ENCODE measurements at places on chromosomes 7 and 10.

GRCh38 chr7:151114151-151115090 lies 28.1 kb downstream of the AGAP3 start:
- DNase-seq, result no peak

DNA sequence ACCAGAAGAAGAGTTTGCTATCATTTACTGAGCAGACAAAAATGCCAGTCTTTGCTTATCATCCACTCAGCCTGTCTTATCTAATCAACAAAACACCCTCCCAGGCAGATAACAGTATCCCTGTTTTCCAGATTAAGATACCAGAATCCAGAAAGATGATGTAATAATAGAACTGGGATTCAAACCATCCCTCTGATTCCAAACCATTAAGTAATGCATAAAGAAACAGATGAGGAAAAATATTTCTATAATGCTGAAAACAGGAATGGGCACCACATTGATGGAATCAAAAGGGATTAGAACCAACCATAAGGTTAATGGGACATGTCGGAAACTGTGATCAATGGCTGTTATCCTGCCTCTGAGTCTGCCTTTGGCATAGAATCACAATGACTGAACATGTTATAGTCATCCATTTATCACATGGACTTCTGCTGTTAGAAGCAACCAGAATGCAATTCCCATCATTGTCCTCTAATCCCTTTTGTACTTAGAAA lies 92.1 kb upstream of the RSU1 start:
- no peak for DNase-seq

GRCh38 chr7:44439926-44440325 lies 50.5 kb downstream of the NUDCD3 start:
- no peak for DNase-seq

DNA sequence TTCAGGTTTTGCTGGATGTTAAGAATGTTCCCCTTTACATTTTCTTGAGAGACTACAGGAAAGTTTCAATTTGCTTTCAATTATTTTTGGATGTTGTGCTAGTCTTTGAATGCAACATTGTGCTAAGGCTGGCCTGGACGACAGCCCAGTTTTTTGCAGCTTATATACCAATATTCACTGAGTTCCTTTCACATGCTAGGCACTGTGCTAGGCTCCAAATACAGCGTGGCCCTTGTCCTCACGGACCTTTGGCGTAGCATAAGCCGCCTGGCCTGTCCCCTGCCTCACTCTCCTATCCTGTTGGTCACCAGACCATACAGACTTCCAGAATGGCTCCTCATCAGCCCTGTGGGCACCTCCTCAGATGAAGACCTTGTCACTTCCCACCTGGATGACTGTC lies 19.5 kb upstream of the HSPA12A start:
- DNase-seq, result no peak

- DNase-seq, result no peak
These were observed 258.0 kb upstream of the HABP2 start for GRCh38 chr10:113294868-113295267.

- DNase-seq, result no peak
These were observed 112.8 kb downstream of the PARD3 start for GRCh38 chr10:34702093-34702937.

GRCh38 chr10:51926337-51926736 lies 226.9 kb upstream of the CSTF2T start:
- no peak for DNase-seq

DNA sequence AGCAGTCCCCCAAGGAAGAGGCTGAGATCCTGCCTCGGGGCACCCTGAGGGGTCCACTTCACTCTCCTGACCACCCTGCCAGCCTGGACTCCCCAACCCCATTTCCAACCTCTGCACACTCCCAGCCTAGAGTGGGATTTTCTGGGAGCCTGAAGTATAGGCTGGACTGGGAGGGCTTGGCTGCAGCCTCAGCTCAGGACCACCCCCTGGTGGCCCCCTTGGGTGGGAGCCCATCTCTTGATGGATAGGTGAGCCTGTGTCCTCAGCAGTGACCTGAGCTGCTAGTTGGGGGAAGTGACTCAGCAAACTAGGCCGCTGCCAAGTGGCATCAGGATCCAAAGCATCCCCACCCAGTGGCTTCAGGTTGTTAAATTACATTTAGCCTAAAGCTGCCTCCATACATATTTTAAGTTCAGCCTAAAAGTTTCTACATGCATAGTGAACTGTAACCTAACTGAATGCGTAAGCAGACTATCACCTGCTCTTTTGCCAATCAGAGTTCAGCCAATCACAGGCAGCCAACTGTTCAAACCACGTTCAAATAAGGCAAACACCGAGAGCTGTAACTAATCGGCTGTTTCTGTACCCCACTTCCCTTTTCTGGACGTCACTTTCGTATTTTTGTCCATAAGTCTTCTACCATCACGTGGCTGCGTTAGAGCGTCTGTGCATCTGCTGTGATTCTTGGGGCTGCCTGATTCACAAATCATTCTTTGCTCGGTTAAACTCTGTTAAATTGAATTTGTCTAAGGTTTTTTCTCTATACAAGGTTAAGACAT lies 144.0 kb downstream of the PLPP4 start:
- no peak for DNase-seq

DNA sequence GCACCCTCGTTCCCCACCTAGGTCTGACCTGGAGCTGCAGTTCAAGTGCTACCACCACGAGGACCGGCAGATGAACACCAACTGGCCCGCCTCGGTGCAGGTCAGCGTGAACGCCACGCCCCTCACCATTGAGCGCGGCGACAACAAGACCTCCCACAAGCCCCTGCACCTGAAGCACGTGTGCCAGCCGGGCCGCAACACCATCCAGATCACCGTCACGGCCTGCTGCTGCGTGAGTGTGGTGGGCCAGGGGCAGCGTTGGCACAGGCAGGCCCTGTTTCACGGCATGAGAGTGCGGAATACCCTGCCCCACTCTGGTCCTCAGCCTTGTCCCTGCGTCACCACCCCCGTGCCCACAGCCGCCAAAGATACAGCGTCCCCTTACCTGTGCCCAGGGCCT lies 46.6 kb upstream of the PPIF start:
- no peak for DNase-seq

GRCh38 chr7:68707159-68707558 lies 891.1 kb upstream of the AUTS2 start:
- no peak for DNase-seq

GRCh38 chr7:105822806-105823205 lies 53.6 kb downstream of the ATXN7L1 start:
- no peak for DNase-seq

- no peak for DNase-seq
These were observed 17.9 kb downstream of the CRPPA start for GRCh38 chr7:16403475-16403874.

DNA sequence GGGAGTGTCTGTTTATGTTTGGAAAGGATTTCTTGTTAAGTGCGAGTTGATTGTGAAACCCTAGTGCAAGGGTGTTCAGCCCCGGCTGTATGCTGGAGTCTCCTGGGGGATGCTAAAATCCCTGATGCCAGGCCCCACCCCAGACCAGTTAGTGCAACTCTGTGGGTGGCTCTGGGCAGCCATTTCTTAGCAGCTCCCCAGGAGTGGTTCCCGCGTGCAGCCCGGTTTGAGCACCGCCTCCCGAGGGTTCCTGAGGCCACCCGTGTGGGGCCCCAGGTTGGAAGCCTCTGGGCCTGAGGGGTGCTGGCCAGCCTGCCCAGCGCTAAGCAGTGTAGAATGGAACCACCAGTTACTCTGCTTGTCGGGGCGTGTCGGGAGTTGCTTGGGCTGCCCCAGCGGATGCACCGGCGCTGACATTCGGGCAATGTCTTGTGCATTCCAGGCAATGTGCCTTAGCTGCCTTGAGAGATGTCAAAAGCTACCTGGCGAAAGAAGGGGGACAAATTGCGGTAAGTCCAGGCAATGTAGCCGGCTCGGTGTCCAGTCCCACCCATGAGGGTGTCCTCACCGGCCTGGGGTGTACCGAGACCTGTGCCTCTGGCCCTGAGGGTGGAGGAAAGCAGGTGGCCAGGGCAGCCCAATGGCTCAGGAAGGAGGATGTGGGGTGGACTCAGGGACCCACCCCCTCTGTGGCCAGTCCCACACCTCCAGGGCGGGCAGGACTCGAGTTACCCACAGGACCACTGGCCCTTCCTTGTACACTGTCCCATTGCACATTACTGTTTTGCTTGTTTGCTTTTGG lies 13.2 kb downstream of the PFKFB3 start:
- no peak for DNase-seq

- DNase-seq, result peak; percentile 55
These were observed 41.4 kb upstream of the ZMIZ1 start for GRCh38 chr10:79027147-79028055.

DNA sequence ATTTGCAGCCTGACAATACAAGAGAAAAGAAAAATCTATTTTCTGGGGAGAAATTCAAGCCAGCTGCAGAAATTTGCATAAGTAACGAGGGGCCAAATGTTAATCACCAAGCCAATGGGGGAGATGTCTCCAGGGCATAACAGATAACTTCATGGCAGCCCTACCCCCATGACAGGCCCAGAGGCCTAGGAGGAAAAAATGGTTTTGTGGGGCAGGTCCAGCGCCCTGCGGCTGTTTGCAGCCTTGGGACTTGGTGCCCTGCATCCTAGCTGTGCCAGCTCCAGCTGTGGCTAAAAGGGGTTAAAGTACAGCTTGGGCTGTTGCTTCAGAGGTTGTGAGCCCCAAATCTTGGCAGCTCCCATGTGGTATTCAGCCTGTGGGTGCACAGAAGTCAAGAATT lies 54.3 kb downstream of the VIM start:
- DNase-seq, result no peak

GRCh38 chr7:139854803-139855497 lies 25.9 kb downstream of the TBXAS1 start:
- no peak for DNase-seq

DNA sequence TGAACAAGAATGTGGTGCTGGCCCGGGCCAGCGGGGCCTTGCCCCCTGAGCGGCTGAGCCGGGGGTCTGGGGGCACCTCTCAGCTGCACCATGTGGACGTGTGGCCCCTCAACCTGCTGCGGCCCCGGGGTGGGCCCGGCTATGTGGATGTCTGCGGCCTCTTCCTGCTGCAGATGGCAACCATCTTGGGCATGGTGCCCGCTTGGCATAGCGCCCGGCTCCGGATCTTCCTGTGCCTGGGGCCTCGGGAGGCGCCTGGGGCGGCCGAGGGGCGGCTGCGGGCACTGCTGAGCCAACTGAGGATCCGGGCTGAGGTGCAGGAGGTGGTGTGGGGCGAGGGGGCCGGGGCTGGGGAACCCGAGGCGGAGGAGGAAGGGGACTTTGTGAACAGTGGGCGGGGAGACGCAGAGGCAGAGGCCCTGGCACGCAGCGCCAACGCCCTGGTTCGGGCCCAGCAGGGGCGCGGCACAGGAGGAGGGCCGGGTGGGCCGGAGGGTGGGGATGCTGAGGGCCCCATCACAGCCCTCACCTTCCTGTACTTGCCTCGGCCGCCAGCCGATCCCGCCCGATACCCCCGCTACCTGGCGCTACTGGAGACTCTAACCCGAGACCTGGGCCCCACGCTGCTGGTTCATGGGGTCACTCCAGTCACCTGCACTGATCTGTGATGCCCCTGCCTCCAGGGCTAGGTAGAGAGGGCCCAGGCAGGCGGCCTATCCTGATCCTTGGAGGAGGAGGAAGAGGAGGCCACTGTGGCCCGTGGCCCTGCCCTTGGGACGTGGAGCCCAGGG lies 1.1 kb upstream of the TRIP6 start:
- peak; percentile 79 for DNase-seq

- no peak for DNase-seq
These were observed 62.5 kb downstream of the TMEM130 start for GRCh38 chr7:98807068-98808048.

DNA sequence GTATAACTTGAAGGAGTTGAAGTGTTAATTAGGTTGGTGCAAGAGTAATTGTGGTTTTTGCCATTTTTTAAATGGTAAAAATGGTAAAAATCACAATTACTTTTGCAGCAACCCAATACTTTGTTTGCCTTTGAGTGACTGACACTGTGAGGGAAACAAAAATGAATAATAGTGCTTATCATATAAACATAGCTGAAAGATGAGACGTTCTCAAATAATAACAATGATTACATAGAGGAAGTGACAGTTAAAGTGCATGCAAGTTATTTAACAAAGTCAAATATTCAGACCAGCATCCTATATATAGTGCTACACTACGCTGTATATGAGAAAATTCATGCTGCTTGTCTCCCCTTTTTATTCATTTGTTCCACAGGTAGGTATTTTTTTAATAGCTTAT lies 4.7 kb upstream of the HBP1 start:
- DNase-seq, result no peak

DNA sequence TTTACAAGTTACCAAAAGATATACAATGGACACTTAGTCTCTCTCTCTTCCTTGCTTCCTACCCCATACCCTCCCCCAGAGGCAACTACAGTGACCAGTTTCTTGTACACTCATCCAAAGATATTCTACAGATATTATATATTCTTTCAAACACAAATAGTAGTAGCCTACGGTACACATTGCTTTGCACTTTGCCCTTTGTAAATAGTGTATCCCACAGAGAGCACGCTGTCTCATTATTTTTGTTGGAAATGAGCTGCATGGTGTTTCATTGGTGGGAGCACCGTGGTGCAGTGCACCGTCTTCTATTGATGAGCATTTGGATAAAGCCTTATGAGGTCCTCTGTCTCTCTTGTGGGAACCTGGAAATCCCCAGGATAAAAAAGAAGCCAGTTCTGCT lies 24.2 kb downstream of the STRA8 start:
- DNase-seq, result no peak

DNA sequence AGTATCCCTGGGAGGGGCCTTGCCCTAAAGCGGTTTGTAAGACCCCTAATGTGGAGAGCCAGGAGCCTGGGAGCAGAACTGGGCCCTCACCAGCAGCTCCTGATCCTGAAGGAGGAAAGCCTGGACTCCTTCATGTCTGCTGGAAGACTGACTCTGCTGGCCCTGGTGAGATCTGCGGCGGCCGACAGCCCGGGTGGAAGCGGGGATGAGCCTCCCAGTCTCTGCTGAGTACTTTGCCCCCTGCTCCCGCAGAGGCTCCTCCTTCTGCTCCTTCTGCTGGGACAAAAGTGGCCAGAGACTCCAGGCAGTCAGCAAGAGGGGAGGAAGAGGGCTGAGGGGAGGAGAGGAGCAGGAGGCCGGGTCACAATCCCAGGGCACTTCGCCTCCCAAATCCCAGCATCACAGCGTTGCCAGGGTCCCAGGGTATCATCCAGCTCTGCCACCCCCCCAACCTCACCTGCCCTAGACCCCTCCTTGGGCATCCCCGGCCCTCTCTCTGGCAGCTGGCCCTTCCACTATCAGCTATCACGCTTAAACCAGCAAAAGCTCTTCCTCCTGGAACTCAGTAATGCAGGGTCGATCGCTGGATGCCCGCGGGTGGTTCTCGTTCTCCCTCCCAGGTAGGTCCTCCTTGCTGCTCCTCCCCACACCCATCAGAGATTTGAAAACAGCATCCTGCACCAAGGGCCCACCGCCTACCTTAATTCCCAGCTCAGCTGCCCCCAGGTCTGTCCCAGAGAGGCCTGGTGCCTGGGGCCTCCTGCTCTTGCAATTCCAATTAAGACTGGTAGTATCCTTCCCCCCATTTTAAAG lies 7.9 kb downstream of the TBATA start:
- DNase-seq, result peak; percentile 47

GRCh38 chr7:44489955-44490350 lies 505 bp downstream of the NUDCD3 start:
- DNase-seq, result no peak
